ENCODE measurements at places on chromosomes 11 and 22.
A peak's percentile ranks its signal among the peaks of the same experiment; 100 is the strongest.

GRCh38 chr11:22556381-22556780 is 69.2 kb downstream of the FANCF start:
- DNase-seq = no peak

- DNase-seq = no peak
Measured at GRCh38 chr22:49815641-49816091, 12.0 kb downstream of the BRD1 start.

- no peak for DNase-seq
Measured at GRCh38 chr22:43236411-43237166, 49.7 kb upstream of the TTLL12 start.

- no peak for DNase-seq
Measured at GRCh38 chr11:47468598-47469214, 19.8 kb upstream of the RAPSN start.

DNA sequence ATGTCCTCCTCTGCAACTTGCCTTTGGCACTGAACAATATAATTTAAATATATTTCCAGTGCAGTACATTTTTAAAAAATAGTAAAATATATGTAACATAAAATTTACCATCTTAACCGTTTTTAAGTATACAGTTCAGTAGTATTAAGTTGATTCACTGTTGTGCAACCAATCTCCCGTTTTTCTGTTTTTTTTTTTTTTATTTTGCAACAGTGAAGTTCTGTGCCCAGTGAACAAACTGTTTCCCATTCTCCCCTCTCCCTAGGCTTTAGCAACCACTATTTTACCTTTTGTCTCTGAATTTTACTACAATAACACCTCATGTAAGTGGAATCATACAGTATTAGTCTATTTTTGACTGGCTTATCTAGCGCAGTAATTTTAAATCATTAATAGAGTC is 13.8 kb downstream of the PRRG4 start:
- no peak for DNase-seq

- DNase-seq = no peak
Measured at GRCh38 chr11:2290351-2290841, 11.3 kb downstream of the C11orf21 start.

GRCh38 chr11:94314064-94314463 is 9.7 kb downstream of the IZUMO1R start:
- no peak for DNase-seq

DNA sequence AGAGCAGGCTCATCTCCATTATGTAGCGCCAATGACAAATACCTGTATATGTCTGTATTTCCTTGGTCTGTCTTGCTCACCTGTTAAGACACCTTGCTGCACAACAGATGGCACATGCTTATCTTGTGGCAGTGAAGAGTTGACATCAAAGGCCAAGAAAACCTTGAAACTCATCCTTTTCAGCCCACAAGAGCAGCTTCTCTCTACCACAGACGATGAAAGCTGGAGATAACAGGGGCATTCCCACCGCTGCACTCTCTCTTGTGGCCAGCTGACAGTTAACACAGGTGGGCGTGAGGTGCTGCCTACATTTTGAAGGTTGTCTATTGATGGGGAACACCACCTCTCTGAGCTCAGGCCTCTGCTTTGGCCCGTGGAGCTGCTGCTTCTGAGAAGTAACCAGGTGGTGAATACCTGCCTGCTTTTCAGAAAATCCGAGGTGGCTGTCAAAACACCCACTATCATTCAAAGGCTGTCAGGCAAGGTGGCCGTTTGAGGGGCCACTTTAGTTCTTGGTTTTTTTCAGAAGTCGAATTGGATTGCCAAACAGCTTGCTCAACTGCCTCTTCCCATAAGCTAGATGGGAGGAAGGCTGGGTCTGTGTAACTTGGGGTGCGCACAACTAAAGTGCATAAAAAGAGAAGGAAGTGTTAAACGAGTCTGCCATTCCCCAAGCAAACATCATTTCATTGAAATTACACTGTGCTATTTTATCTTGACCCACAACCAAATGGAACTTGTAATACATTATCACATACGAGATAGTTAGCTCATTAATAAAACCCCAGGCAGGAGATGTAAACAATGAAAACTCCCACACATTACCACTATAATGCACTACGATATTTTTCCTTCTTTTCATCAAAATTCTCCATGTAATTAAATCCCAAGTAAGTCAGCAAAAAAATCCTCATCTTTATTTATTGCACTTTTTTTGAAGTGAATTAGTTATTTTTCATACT is 87.1 kb upstream of the RAG2 start:
- DNase-seq = no peak

- no peak for DNase-seq
Measured at GRCh38 chr11:117704395-117705100, 92.5 kb downstream of the DSCAML1 start.

- no peak for DNase-seq
Measured at GRCh38 chr11:68974421-68975194, 6.2 kb downstream of the MRGPRD start.

- DNase-seq = peak; percentile 99
Measured at GRCh38 chr11:62787005-62787759, at the start of gene TMEM179B. Gene TMEM179B, plus strand, starts transcription at chr11:62787402. Its CDS starts 30 bp downstream, at chr11:62787432.
